ENCODE measurements at places on chromosomes 1 and 21.

- peak; percentile 100 for DNase-seq
Measured at GRCh38 chr1:33099290-33100118, 18.6 kb downstream of the AZIN2 start.

DNA sequence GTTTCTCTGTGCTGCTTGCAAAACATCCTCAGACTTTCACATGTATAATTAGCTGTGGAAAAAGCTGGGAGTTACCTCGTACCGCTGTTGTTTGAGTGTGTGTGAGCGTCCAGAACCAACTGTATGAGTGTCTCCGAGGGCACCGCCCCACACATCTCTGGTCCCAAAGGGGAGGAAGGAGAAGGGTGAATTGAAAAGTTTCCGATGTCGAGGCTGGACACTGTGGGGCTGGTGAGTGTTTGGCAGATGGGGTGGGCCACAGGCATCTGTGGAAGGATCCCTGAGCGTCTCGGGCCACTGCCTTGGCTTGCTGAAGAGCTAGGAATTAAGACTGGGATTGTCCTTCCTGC, 1.2 kb downstream of the ATP2B4 start:
- no peak for DNase-seq

DNA sequence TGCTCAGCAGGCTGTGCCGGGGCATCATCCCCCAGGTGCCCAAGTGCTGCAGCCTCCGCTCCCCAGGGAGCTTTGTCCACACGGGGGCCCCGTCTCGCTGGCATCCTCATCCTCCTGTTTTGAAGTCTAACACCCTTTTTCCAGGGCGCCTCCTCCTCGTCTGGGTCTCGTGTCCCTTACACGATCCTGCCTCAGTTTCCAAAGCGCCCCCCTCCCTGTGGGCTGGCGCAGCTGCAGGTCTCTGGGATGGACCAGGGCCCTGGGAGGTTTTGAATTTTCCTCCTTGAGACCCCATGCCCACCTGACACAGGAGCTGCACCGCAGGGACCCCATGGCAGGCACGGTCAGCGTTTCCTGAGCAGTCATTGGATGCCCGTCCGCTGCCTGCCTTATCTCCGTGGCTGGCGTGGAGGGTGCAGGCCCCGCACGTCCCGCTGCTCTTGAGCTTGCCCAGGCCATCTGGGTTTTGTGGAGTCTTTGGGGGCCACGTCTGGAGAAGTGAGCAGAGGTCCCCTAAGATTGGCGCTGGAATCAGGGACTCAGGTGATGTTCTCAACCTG, 37.4 kb upstream of the DIP2A start:
- no peak for DNase-seq

GRCh38 chr1:228308085-228308601, 98.5 kb downstream of the TRIM11 start:
- no peak for DNase-seq

DNA sequence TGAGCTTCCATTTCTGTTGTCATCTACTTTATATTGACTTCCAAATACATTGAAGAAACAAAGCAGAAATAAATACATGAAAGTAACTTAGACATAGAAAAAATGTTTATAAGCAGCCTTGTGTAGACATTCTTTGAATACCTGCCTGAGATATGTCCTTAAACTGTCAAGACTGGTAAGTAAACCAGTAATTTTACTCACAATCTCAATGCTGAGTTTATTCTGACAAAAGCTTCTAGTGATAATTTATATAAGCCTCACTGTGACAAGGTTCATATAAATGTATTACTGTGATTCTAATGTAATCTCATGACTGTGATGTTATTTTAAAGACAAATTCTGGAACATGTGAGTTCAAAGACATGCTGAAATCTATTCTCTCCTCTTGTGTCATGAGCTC, 516.7 kb upstream of the B3GALT2 start:
- no peak for DNase-seq

DNA sequence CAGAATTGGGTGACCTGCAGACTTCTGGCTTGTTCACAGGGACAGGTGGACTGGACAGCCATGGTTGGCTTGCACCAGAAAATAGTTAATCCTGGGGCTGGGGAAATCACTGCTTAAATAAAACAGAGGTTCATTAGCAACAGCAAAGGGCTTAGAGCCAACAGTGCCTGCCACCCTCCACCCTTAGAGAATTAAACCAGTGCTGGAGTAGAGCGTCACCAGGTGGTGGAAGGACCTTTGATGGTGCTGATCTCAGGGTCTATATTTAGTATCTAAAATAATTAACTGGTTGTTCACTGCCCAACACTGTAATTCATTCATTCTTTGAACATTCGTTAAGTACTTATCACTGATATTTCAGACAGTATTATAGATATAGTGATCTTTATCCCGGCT, 34.7 kb upstream of the PDE9A start:
- no peak for DNase-seq
